Cortex of kidney (tissue), 1 donor: ENCODE measurements at places on chromosomes 11 and 22.

GRCh38 chr11:119552106-119552485 lies 129.1 kb upstream of the THY1 start:
- no peak for DNase-seq

DNA sequence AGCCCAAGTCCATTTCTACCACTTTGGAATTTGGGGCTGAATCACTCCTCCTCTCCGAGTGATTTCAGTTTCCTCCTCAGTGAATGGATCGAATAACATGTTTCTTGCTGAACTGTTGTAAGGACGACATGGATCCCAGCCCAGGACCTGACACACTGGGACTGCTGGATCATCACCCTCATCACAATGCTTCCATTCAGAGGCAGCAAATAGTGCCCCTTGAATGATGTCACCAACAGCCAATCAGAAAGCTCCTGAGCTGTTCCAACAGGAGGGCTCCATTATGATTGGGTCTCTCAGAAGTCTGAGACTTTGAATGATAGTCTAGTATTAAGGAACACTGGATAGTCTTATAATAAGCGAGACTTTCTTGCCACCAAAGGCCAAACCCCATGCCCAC lies 158.9 kb downstream of the MYO18B start:
- DNase-seq, result no peak

DNA sequence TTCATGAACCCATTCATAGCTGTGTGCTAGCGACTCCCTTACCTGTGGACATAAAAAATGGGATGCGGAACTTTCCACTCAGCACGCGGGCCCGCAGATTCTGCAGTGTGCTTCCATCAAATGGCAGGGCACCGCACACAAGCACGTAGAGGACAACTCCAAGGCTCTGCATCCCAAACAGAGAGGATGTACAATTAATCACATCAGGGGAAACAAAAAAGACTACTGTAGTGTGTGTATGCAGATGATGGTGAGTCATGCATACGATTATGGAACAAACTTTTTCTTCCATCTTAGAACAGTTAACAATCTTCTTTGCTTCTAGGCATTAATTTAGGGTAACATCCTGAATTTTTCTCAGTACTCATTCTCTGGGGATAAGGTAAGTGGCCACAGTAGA lies 58.8 kb upstream of the APOA1 start:
- no peak for DNase-seq

- no peak for DNase-seq
Measured at GRCh38 chr11:27425814-27426213, 46.8 kb downstream of the LGR4 start.

DNA sequence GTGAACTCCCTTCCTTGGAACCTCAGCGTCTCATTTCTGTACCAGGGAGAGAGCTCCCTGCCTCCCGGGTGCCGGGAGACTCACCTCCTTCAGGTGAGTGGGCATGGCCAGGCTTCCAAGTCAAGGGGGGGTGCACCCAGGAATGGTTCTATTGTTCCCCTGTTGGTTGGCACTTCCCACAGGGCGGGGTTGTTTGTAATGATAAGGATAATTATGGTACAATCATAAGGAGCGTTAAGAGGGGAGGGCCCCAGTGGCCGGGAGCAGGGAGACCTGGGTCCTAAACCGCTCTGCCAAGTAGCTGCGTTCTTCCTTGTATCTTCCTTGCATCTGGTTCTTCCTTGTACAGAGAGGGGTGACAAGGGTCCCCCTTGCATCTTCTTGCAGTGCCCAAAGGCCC lies 79.1 kb downstream of the LRRC32 start:
- no peak for DNase-seq
